A549 treated with DMSO at 1 μM for 4 hours (cell line): ENCODE measurements at places on chromosomes 2 and 18. TPM values are rescaled to one million over a fixed set of nuclear protein-coding genes. Genes with fewer than 3 reads are reported as not detected.

The PRSS56 gene
- 0.09 to 0.16 TPM (median 0.12 TPM) in 4 of 5 replicates, not detected in the other for total RNA-seq

The MGAT5 gene
- total RNA-seq = 17.8 to 24.8 TPM (median 22.8 TPM) in 5 replicates

The SPHKAP gene
- not detected in 5 replicates for total RNA-seq

The BCS1L gene
- total RNA-seq = 38.3 to 50.3 TPM (median 44.1 TPM) in 5 replicates

The C2orf80 gene
- total RNA-seq = not detected in 5 replicates

The DYNAP gene
- total RNA-seq = not detected in 5 replicates

The TMEM150A gene
- 9.3 to 13.0 TPM (median 12.3 TPM) in 5 replicates for total RNA-seq

The LINC00305 gene
- total RNA-seq = not detected in 5 replicates

The AFF3 gene
- 0.02 to 0.10 TPM (median 0.08 TPM) in 5 replicates for total RNA-seq

The GREB1 gene
- total RNA-seq = 2.4 to 3.7 TPM (median 3.2 TPM) in 5 replicates

The LBX2 gene
- 3.5 to 4.6 TPM (median 4.1 TPM) in 5 replicates for total RNA-seq

The KCNG2 gene
- not detected in 5 replicates for total RNA-seq

The PTH2R gene
- 0.06 TPM in 1 of 5 replicates, not detected in the others for total RNA-seq

The GREB1L gene
- total RNA-seq = 1.7 to 3.9 TPM (median 2.2 TPM) in 5 replicates

The TWSG1 gene
- total RNA-seq = 14.7 to 21.3 TPM (median 19.2 TPM) in 5 replicates

The CD207 gene
- total RNA-seq = not detected in 5 replicates

The PLEKHH2 gene
- total RNA-seq = 0.90 to 1.5 TPM (median 0.94 TPM) in 5 replicates

The TP53I3 gene
- total RNA-seq = 170 to 198 TPM (median 189 TPM) in 5 replicates

The HADHA gene
- total RNA-seq = 123 to 146 TPM (median 128 TPM) in 5 replicates

The SP5 gene
- total RNA-seq = 0.05 TPM in 1 of 5 replicates, not detected in the others

The TRIM43B gene
- total RNA-seq = not detected in 5 replicates

The UPP2 gene
- total RNA-seq = not detected in 5 replicates

The ZNF638 gene
- total RNA-seq = 62.8 to 76.6 TPM (median 72.2 TPM) in 5 replicates

The REG3G gene
- not detected in 5 replicates for total RNA-seq
